ENCODE measurements at places on chromosomes 5 and 9.

- no peak for DNase-seq
These were observed 89.3 kb upstream of the FTMT start for GRCh38 chr5:121762426-121762825.

GRCh38 chr9:126661122-126661520 is 47.4 kb downstream of the LMX1B start:
- DNase-seq, result no peak

GRCh38 chr5:172107571-172107970 is 80.5 kb downstream of the STK10 start:
- DNase-seq, result no peak

DNA sequence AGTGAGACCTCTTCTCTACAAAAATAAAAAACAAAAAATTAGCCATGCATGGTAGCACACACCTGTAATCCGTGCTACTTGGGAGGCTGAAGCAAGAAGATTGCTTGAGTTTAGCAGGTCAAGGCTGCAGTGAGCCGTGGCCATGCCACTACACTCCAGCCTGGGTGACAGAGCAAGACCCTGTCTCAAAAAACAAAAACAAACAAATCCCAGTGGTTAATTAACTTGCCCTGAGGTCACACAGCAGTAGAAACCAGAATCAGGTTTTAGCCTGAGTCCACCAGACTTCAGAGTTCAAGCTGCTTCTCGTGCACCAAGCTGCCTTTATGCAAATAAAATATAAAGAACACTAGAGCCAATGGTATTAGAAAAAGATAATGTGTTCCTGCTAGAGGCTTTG is 169.7 kb downstream of the GOLPH3 start:
- no peak for DNase-seq

GRCh38 chr5:110687485-110687884 is 39.0 kb downstream of the TMEM232 start:
- no peak for DNase-seq

GRCh38 chr5:51383131-51384121 is at the start of gene ISL1:
ISL1 (plus strand) TSS chr5:51383448; CDS start chr5:51383672, 224 bp downstream.
- no peak for DNase-seq

DNA sequence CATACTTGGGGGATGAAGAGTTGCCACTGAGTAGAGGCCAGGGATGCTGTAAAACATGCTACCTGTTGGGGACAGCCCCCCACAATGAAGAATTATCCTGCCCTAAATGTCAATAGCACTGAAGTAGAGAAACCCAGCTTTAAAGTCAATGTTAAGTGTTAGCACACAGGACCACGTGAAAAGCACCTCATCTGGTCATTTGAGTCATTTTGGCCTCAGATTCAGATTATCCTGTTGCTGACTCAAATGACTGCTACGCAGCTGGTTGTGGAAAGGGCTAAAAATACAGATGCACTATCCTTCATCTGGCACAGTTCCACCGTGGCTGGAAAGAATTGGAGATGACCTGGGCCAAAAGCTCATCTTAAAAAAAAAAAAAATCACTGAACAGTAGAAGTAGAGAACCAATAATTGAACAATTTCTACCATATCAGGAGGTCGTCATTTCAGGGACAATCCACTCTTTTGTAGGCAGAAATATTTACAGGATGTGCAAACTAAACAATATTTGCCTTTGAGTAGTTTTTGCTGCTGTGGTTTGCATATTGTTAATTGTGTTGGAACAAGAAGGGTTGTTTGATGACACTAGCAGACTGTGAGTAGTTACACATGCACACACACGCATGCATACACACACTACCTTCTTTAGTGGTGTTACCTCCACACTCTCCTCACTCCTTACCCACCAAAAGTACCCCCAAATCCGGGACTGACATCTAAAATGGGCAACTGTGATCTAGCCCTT is 195.3 kb upstream of the KLF9 start:
- DNase-seq, result no peak

- no peak for DNase-seq
These were observed 605 bp upstream of the DNLZ start for GRCh38 chr9:136363949-136364748.

Data from stimulated activated effector memory CD8-positive, alpha-beta T cell treated with anti-CD3 and anti-CD28 coated beads, Interleukin-12 subunit alpha, Interleukin-12 subunit beta, amount 100 ng/mL, for 72 hours (primary cell).